ENCODE measurements at places on chromosomes 7 and 10.
A peak's percentile ranks its signal among the peaks of the same experiment; 100 is the strongest.

DNA sequence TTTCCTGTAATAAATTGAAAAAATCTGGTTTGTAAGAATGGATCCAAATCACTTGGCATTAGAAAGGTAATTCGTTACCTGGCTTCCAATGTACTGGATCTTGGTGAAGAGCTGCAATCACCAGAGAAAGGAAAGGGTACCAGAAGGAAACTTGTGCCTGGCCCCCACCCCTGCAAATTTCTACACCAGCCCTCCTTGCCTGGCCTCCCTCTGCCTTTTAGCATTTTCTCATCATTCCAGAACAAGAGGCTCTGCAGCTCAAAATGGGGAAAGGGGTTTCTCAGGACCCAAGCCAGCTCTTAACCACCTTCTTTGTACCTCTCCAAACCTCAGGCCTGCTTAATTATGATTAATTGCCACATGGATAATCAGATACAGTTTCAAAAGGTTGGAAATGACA lies 612.8 kb upstream of the MGMT start:
- DNase-seq, result no peak

DNA sequence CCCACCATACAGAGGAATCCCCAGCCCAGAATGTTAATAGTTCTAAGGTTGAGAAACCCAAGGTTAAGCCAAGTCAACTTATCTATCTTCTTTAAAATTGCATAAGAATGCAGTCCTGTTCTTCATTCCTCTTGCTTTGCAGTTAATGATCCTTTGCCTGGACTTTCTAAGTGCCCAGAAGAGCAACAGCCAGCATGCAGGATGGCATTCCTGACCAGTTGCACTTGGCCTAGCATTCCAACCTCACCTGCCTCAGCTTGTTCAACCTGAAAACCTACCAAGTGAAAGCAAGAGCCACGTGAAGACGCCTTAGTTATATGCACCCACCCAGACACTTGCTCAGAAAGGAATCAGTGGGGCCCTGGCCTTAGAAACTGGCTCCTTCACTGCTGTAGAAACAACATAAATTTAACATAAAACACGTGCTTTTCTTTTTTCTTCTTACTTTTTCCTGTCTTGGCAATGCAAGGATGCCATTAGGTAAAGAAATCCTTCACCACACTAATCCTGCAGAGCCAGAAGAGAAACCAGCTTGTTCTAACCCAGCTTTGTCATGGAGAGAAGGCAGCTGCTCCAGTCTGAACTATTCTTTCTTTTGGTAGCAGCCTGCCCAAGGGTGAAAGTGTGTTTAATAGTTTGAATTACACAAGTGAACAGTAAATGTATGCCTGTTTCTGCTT lies 25.0 kb downstream of the EGFR start:
- DNase-seq, result no peak

DNA sequence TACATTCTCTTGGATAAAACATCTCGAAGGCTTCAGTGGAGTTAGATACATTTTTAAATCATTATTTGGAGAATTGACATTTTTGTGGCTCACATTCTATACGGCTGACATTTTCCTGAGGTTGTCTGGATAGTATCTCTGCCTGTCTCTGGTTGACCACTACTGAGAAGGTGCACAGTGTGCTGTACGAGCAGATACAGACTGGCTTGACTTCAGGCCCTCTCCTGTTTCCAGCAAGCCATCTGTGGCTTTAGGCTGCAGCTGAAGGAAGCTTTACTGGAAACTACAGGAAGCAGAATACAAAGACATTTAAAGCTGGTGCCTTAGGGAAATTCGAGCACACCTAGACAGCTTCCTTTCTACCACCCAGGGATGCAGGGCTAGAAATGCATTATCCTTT lies 39.3 kb upstream of the RSU1 start:
- DNase-seq, result no peak

DNA sequence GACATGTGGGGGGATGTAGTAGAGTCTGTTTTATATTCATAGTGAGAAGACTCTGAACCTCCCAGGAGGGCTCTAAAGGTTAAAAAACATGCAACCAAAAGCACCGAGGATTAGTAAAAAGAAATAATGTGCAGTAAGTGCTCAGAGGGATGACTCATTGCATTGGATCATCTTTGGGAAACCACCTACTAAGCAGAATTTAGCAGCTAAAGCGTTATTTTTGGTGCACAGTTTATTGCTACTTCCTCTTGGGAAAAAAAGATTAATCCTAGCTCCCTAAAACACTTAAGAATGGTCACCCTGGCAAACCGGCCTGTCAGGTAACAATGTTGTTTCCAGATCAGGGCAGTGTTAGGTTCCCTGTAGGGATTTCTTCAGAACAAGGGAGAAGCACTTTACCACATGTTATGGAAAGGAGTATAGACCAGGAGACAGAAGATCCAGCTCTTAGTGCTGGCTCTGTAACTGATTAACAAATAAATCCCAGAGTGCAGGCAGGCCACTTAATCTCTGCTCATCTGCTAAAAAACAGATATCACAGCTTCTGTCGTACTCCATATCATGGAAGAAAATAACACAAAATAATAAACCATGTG lies 44.8 kb upstream of the FAM133B start:
- DNase-seq, result peak; percentile 30

DNA sequence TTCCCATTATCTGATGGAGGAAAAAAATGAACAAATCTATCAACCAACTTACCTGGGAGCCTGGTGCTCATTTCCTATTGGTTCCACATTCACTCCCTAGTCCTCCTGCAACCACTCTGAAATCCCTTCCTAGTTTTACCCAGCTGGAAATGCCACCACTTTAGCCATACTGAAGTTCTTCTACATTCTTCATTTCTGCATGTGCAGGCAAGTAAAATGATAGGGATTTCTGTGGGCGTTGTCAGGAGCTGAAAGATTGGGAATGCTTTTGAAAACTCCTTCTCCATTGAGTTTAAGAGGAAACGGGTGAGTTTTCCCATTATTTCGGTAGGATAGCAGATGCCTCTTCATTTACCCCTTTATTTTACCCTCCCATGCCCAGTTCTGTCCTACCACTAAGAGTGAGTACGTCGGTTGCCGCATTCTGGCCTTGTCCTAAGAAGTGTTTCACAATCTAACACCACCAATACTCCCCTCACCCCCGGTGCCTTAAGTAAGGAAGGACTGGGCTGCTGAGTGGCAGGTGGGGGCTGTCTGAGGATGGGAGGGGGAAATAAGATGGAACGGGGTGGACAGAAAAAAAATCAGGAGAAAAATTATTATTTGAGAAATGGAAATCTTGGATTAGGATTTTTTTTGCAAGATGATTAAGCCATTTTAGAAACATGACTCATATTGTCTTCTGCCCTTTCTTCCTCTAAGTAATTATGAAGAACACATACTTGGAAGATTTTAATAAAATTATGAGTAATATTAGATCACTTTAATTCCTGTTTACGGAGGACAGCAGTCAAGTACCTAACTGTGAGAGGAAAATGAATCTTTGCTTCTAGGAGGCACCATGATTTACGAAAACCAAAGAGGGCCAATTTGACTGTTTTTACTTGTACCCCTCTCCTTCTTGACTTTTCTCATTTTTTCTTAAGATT lies 13.2 kb upstream of the TAS2R60 start:
- DNase-seq, result no peak

- no peak for DNase-seq
Observed at GRCh38 chr7:81676105-81676811, 93.6 kb downstream of the HGF start.

DNA sequence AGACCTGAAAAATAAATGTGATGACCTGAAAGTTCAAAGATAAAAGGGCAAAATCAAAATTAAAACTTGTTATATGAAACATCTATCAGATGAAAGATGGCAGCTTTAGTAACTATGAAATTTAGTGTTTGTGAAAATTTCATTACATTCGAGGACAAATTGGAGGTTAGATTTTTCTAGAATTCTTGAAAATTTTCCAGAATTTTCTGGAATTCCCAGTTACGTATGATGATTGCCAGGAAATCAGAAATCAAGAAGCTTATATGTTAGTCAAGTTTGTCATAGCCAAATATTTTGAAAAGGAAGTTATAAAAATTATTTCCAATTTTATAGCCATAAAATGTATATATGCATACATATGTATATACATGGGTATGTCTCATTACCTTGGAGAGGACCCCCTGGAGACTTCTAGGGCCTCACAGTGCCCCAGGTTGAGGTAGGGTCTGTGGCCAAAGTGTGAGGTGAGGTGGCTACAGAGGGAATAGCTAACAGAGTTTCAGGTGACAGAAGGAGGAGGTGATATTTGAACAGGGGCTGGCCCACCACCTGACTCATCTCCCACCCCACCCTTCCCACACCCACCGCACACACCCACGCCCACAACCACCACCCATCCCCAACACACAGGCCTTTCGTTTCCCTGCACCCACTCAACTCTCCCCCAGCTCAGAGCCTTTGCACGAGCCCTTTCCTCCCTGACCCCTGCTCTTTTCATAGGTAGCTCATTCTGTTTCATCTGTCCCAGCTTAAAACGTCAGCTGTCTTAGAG lies 21.5 kb downstream of the C10orf105 start:
- peak; percentile 29 for DNase-seq

GRCh38 chr10:78758176-78758575 lies 310.6 kb upstream of the ZMIZ1 start:
- no peak for DNase-seq

DNA sequence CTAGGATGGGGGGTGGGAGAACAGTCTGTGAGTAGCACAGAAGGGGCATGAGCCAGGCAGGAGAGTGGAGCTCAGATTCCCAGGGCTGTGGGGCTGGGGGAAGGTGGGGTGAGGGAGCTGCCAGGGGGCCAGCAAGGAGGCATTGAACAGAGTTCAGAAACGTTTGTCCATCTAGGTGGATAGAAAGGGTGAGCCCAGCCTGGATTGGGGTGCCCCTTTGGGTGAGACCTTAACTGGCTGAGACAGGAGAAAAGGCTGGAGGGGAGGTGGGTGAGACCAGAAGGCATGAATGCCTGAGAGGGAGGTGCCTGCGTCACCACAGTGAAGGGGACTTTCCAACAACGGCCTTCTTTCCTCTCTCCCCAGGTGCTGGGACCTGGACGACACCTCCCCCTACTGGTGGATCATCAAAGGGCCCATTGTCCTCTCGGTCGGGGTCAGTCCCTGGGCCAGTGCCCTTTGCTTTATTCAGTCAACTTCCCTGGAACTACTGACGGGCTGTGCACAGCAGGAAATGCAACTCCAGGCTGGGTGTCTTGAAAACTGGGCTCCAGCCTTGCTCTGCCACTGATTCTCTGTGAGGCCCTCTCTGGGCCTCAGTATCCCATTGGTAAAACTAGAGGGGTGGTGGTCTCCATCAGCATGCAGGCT lies 11.0 kb downstream of the GHRHR start:
- peak; percentile 78 for DNase-seq

DNA sequence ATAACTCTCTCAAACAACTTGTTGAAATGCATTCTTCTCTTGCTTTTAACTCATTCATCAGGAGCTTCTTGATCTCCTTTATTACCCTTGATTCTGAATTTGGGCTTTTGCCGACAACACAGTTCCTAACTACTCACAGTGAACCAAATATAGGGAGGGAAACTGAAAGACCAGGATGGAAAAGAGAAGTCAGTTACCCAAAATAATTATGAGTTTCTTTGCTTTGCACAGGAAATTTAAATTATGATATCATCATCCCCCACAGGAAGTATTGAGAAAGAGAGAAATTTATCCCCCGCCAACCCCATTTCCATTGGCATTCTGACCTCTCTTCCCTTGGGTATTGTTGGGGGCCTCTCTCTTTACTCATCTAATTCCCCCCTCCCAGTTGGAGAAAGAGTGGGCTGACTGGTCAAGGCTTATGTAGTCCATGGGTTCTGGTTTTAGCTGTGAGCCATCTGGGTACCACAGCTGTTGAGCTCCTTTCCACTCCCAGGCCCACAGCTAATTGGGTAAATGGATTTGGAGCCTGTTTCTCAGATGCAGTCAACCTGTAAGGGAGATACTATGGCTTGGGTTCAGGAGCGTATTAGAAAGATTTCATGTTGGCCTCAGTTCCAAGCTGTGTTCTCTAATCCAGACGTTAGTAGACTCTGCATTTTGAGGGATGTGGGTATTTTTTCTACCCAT lies 109.0 kb downstream of the FZD1 start:
- DNase-seq, result no peak

DNA sequence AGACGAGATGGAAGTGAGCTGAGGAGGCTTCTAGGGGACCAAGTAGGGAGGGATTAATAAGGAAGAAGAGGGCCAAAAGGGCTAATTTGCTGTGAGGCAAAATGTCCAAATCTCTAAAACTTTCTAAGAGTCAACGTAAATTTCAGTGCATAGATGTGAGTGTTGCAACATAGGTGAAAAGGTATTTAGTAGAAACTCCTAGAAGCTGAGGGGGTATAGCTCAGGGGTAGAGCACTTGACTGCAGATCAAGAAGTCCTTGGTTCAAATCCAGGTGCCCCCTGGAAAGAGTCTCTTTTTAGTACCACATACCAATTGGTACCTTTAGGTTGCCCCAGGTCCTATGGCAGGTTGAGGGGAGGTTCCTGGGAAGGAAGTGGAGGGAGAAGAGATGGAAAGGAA lies 48.7 kb upstream of the ZNF746 start:
- no peak for DNase-seq

GRCh38 chr7:31058688-31059087 lies 6.6 kb downstream of the ADCYAP1R1 start:
- DNase-seq, result no peak

DNA sequence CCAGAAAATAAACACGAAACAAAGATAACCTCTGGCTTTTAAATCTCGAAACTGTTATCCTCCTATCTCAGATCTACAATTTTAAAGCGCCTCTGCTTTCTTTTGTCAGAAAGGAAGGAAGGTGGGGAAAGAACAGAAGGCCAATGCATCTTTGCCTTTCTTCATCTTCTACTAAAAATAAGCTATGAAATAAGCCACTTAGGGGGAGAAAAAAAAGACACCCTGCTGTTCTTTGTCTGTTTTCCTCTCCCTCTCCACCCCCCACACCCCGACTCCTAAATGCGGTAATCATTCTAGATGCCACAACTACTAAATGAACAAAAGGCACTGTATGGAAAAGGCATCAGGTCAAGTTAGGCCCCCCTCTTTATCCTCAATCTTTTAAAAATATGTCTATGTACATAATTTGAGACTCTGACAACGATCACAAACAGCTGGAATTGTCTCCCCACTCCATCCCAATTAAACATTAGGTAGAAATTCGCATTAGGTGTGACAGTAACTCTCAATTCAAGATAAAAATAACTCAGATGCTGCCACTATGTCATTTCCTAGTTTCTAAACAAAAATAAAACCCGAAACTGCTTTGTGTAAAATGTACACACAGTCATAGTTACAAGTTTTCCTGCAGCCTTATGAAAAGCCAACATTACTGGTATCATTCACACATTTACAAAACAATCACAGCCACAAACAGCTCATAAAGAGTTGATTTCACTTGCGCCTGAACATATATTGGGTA lies 2.4 kb downstream of the UBE2H start:
- no peak for DNase-seq

GRCh38 chr10:67609996-67610793 lies 85.8 kb downstream of the CTNNA3 start:
- no peak for DNase-seq

DNA sequence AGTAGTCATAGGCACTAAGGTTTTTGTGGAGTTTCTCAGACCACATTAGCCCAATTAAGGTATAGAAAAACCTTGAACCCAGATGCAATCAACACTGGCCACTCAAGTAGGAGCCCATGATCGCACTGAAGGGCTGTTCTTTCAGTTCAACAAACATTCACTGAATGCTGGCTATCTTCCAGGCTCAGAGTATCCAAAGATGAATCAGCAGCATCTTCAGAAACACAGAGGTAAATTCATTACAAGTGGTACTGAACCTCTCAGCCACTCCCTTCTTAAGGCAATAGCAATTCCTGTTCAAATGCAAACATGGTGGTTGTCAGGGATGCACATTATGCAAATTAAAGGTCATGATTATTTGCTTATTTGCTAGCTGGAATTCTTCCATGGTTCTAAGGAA lies 17.1 kb downstream of the KCNK18 start:
- DNase-seq, result no peak

- no peak for DNase-seq
Observed at GRCh38 chr10:31914370-31914769, 14.3 kb downstream of the ARHGAP12 start.
